NB4 (cell line): ENCODE measurements at places on chromosomes 6 and 20.

- no peak for DNase-seq
These were observed 620.1 kb downstream of the HTR1B start for GRCh38 chr6:76843054-76843822.

DNA sequence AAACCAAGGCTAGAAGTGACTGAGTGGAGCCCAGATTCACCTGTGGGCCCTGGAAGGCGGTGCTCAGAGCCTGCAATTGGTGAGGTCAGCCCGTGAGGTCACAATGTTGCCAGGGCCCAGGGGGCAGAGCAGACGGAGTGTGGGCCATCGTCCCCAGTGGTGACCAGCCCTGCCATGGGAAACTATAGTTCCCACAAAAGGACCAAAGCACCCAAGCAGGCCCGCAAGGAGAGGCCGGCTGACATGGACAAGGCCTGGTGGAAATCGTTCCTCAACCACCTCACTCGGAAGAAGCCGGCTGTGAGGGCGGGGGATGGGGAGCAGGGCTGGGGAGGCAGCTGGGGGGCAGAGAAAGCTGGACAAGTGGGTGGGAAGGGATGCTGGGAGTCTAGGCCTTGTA lies at the start of gene C20orf144:
C20orf144 (plus strand) TSS at position 156 of the 400 bp plus-strand sequence; CDS start at position 175, 19 bp downstream.
- no peak for DNase-seq

- no peak for DNase-seq
These were observed 574.4 kb downstream of the RNF144B start for GRCh38 chr6:18961566-18961965.

DNA sequence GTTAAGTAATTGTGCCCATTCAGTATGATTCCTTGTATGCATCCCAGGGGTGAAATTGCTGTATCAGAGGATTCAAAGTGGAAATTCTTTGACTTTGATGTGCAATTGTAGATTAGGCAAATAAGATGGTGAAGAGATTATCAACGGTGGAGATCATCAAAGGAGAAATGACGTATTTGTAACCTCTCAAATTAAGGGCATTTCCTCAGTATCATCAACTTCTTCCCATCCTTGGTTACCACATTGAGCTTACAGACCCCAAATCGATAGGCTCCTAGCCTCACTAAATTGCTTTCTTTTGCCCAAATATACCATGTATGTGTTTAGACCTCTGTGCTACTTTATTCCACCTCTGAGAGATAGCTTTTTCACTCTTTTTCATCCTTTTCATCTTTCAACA lies 213.1 kb upstream of the ZFP64 start:
- no peak for DNase-seq

- DNase-seq = no peak
These were observed 2.8 kb downstream of the POLH start for GRCh38 chr6:43578748-43579147.
